ENCODE measurements at places on chromosomes 12 and 14. TPM values are rescaled to one million over a fixed set of nuclear protein-coding genes. Genes with fewer than 3 reads are reported as not detected.

Gene OR6C3
- total RNA-seq: not detected

Gene PLD4
- not detected for total RNA-seq

Gene NRL
- 2.5 TPM for total RNA-seq

Gene MMP17
- 14.8 TPM for total RNA-seq

Gene PPP4R4
- total RNA-seq: 3.9 TPM

Gene RBP5
- 2.1 TPM for total RNA-seq

DNA sequence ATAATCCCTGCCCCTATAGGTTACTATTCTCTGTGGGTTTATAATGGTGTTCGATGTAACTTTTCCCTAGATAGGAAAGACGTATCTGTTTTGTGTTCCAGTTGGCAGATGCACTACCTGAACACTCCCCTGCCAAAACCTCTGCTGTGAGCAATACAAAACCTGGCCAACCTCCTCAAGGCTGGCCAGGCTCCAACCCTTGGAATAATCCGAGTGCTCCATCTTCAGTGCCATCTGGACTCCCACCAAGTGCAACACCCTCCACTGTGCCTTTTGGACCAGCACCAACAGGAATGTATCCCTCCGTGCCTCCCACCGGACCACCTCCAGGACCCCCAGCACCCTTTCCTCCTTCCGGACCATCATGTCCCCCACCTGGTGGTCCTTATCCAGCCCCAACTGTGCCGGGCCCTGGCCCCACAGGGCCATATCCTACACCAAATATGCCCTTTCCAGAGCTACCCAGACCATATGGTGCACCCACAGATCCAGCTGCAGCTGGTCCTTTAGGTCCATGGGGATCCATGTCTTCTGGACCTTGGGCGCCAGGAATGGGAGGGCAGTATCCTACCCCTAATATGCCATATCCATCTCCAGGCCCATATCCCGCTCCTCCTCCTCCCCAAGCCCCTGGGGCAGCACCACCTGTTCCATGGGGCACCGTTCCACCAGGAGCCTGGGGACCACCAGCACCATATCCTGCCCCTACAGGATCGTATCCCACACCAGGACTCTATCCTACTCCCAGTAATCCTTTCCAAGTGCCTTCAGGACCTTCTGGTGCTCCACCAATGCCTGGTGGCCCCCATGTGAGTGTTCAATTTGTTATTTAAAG lies 11.3 kb downstream of the MAPK1IP1L start:
- H3K27me3 ChIP-seq: no peaks in the 10 kb centered on the region
- DNase-seq: no peak
- peaks cover 78% of the 10 kb centered on the region for H3K36me3 ChIP-seq

DNA sequence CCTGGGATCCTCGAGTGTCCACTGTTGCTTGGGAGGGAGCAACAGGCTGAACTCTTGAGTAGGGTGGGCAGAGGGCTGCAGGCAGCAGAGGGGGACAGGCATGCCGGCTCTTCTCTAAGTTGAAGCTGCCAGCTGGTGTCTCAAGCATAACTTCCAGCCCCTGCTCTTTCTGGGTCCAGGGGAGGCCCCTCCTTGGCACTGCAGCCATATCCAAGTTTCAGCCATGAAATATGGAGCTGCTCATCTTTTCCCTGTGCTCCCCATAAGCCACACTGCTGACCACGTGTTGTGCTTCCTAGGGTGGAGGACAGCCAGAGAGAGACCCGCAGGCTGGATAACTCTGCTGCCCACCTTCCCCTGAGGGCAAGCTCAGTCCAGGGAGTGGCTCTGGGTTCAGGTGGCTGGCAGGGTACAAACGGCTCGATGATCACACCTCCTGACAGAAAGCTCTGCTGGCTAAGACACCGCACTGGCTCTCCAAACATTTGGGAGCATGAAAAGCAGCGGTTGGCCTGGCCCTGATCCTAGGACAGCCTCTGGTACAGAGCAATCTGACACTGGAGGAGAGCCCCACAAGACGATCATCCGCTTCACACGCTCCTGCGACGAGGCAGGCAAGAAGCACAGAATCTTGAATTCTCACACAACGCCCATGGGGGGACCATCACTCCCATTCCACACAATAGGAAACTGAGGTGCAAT lies 79.6 kb downstream of the PITPNM2 start:
- no peaks in the 10 kb centered on the region for H3K36me3 ChIP-seq
- no peaks in the 10 kb centered on the region for H3K4me1 ChIP-seq
- DNase-seq: no peak
- H3K4me3 ChIP-seq: no peak overlapping the region

- no peaks in the 10 kb centered on the region for H3K27me3 ChIP-seq
- no peak for DNase-seq
Observed at GRCh38 chr14:22384167-22384549, 204.9 kb downstream of the DAD1 start.

DNA sequence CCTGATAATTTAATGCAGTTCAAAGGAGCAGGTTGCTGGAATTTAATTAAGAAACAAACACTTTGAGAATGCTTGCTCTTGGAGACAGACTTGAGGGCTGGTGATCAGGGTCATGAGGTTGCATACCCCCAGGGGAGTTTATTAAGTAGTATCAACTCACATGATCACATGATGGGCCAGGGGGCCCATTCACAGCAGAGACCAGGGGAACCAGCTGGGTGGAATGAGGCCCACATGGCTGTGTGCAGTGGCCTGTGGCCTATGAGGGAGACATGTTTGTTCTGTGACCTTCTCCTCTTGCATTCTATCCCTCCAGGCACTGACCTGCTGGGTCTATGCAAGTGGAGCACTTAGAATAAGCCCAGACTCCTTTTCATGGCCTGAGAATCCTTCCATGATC lies 266.6 kb upstream of the PWP1 start:
- no peak overlapping the region for H3K27ac ChIP-seq
- H3K36me3 ChIP-seq: no peaks in the 10 kb centered on the region
- no peaks in the 10 kb centered on the region for H3K27me3 ChIP-seq
- H3K4me3 ChIP-seq: no peak overlapping the region
- no peak for DNase-seq
- H3K4me1 ChIP-seq: no peaks in the 10 kb centered on the region

DNA sequence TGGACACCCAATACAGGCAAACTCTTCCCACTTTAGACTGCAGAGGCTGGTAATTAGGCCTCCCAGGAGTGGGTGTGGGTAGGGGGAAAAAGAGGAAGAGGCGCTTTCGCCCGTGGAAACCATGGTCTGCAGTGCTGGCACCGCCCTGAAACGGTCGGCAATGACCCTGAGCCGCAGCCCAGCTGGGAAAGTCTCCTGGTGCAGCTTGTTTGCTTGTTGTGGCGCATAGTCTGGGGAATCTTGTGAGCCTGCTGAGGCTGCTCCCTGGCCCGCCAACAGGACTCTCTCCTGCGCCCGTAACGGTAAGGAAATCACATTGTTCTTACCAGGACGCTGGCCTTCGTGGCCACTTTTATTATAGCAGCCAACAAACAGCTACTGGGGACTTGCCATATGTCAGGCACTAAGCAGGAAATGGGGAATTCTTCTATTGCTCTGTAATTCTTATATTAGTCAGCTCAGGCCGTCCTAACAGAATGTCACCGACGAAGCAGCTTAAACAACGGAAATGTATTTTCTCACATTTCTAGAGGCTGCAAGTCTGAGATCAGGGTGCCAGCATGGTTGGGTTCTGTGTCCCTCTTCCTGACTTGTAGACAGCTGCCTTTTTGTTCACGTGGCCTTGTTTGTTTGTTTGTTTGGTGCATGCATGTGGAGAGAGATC lies 52.5 kb upstream of the RIN3 start:
- no peak overlapping the region for H3K4me3 ChIP-seq
- H3K36me3 ChIP-seq: no peaks in the 10 kb centered on the region
- peak; percentile 37 for DNase-seq
- no peak overlapping the region for H3K27ac ChIP-seq
- no peaks in the 10 kb centered on the region for H3K4me1 ChIP-seq

GRCh38 chr14:55603401-55603953 lies 23.5 kb downstream of the KTN1 start:
- peak overlapping the region; percentile 40 for H3K27ac ChIP-seq
- no peaks in the 10 kb centered on the region for H3K27me3 ChIP-seq

GRCh38 chr14:68039593-68039992 lies 220.0 kb downstream of the RAD51B start:
- no peak for DNase-seq
- peaks cover 9% of the 10 kb centered on the region for H3K4me1 ChIP-seq
- H3K36me3 ChIP-seq: no peaks in the 10 kb centered on the region
- H3K27ac ChIP-seq: no peak overlapping the region

- H3K36me3 ChIP-seq: peaks cover 41% of the 10 kb centered on the region
- H3K27me3 ChIP-seq: no peaks in the 10 kb centered on the region
- no peak for DNase-seq
- no peak overlapping the region for H3K4me3 ChIP-seq
- H3K4me1 ChIP-seq: no peaks in the 10 kb centered on the region
Observed at GRCh38 chr12:8088574-8088973, 6.5 kb downstream of the NECAP1 start.

GRCh38 chr12:68868043-68868790 lies 60.2 kb downstream of the MDM2 start:
- DNase-seq: no peak
- no peaks in the 10 kb centered on the region for H3K4me1 ChIP-seq
- H3K27ac ChIP-seq: no peak overlapping the region
- H3K4me3 ChIP-seq: no peak overlapping the region
- no peaks in the 10 kb centered on the region for H3K36me3 ChIP-seq

DNA sequence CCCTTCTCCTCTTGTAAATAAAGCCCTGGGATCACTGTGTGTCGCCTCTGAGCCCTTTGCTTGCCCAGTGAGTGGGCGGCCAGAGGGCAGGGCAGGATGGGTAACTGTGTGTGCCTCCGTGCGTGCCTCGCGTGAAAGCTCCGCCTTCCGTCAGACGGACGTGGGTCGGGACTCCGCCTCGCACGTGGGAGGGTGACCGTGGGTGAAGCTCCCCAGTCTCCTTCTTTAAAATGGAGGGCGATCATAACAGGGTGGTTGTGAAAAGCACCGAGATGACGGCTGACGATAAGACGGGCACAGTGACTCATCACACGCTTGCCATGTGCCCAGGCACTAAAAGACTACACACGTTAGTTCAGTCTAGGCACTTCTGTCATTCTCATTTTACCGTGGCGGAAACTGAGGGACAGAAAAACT lies 9.2 kb downstream of the PHB2 start:
- peak overlapping the region; percentile 70 for H3K27ac ChIP-seq
- no peaks in the 10 kb centered on the region for H3K27me3 ChIP-seq
- H3K36me3 ChIP-seq: peaks cover 26% of the 10 kb centered on the region
- H3K4me3 ChIP-seq: peak overlapping the region; percentile 82
- H3K4me1 ChIP-seq: peaks cover 6% of the 10 kb centered on the region

GRCh38 chr14:104438166-104438887 lies 141.2 kb upstream of the C14orf180 start:
- H3K27me3 ChIP-seq: no peaks in the 10 kb centered on the region
- no peak for DNase-seq
- no peaks in the 10 kb centered on the region for H3K36me3 ChIP-seq
- no peak overlapping the region for H3K4me3 ChIP-seq
- no peak overlapping the region for H3K27ac ChIP-seq

DNA sequence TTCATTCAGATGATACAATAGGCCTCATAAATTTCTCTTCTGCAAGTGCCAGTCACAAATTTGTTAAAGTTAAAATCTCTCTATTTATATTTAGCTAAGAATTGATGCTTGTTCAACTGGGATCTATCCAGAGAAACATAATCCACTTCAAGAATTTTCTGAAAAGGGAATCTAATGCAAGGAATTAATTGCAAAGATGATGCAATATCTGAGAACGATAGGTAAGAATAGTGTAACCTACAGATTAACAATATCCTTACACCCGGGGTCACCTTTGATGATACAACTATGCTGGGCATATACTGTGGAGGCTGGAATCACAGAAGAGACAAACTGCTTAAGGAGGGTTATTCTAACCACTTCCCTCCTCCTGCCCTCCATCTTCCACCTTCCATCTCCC lies 295.1 kb downstream of the FOXG1 start:
- no peak overlapping the region for H3K27ac ChIP-seq
- no peaks in the 10 kb centered on the region for H3K27me3 ChIP-seq
- DNase-seq: no peak
- H3K4me1 ChIP-seq: no peaks in the 10 kb centered on the region
- no peak overlapping the region for H3K4me3 ChIP-seq
- peaks cover 9% of the 10 kb centered on the region for H3K36me3 ChIP-seq

GRCh38 chr14:44833376-44834060 lies 128.2 kb downstream of the KLHL28 start:
- no peaks in the 10 kb centered on the region for H3K36me3 ChIP-seq
- no peak for DNase-seq
- H3K27ac ChIP-seq: no peak overlapping the region
- H3K4me1 ChIP-seq: no peaks in the 10 kb centered on the region

DNA sequence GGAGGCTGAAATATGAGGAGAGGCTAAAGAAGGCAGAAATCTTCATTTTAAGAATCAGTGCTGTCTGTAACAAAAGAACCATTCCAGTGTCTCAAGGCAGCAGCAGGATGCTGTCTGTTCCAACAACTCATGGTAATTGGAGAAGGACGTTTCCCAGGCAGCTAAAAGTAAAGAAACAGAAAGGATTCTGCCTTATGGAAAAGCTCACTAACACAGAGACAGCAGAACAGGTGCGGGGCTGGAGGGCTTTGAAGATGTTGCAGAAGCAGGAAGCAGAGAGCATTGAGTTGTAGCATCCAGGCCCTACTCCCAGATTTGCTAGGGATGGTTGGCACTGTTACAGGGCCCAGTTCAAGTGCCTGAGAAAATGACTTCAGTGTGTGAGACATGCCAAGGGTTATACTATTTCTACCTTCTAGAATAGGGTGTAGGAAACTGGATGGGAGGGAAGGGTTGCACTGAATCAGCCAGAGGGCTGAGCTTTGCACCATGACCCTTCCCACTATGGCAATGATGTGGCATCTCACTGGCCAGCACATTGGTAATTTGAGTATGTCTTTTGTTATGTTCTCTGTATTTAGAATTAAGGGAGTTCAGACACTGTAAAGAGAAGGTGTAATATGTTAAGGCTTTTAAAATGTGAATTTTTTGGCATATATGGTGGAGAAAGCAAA lies 160.0 kb upstream of the FBXO33 start:
- DNase-seq: no peak
- peaks cover 18% of the 10 kb centered on the region for H3K36me3 ChIP-seq
- no peaks in the 10 kb centered on the region for H3K27me3 ChIP-seq
- H3K27ac ChIP-seq: no peak overlapping the region

DNA sequence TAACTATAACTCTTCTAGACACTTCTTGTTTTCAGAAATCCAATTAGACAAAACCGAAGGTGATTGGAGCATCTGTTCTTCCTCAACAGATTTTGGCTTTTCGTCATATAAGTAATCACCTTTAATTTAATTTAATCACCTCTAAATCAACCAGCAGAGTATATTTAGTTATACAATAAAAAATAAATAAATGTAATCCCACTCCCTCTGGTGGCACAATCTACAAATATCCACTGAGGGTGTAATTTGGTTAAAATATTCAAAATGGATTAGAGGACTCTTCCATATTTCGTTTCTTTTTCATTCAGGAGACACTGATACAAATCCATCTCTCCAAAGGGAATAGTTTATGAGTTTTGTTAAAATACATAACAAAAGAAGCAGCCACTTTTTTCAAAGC lies 18.3 kb upstream of the SLC35F4 start:
- H3K36me3 ChIP-seq: no peaks in the 10 kb centered on the region
- DNase-seq: no peak
- no peak overlapping the region for H3K27ac ChIP-seq
- H3K4me1 ChIP-seq: no peaks in the 10 kb centered on the region
- H3K4me3 ChIP-seq: no peak overlapping the region
